ENCODE measurements at places on chromosomes 13 and 19. TPM values are rescaled to one million over a fixed set of nuclear protein-coding genes. Genes with fewer than 3 reads are reported as not detected.
A peak's percentile ranks its signal among the peaks of the same experiment; 100 is the strongest.

GRCh38 chr13:99434258-99434788 lies 66.9 kb upstream of the TM9SF2 start:
- DNase-seq: no peak

DNA sequence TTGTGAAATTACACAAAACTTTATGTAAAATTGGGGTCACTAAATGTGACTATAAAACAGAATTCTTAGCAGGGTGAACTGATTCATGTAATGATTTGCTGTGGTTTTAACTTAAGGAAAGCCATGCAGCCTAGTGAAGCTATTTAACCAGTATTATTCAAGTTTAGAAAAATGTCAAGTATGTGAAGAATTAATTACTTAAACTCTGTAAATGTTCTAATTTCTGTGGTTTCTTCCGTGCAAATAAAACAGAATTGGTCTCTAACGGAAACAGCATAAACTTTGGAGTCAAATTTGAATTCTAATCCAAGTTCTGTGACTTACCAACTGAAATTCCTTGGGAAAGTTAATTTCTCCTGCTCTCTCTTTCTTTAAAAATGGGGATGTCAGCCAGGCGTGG lies 13.3 kb downstream of the CDC16 start:
- DNase-seq: no peak

The FCER2 gene
- 191 TPM for total RNA-seq

GRCh38 chr13:20526664-20527063 lies 1.0 kb upstream of the CRYL1 start:
- no peak for DNase-seq

GRCh38 chr19:16627928-16628182 lies 149 bp downstream of the MED26 start:
- DNase-seq: no peak

DNA sequence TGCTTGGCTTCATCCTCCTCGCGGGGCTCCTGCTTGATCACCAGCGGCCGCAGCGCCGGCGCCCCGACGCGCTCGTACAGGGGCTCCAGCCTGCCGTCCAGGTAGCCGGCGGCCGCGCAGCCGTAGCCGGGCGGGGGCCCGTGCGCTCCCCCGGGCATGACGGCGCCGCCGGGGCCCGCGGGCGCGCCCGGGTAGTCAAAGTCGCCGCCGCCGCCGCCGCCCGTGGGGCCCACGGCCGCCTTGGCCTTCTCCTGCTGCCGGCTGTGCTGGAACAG lies 497 bp downstream of the CEBPA start:
- no peak for DNase-seq

DNA sequence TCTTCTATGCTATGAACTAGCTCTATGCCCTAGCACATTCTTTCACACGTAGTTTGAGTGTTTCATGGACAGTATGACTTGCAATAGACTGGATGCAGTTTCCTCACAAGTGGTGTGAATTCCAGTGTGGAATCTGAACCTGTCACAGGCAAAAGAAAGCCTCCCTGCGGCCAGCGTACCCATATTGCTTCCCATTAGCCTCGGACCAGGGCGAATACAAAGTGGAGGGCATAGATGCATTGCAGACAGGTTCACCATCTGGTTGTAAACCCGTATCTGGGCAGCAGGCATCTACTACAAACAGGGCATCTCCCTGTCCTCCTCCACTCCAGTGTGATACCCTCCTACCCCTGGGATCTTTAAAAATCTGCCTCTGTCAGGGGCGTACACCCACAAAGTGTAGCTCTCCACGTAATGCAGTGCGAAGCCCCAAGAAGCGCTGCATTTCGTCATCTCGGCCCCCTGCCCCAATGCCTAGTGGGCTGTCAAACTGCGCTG lies 1.4 kb upstream of the CIC start:
- no peak for DNase-seq

The C13orf42 gene
- total RNA-seq: not detected

The FGF9 gene
- total RNA-seq: 0.22 TPM

GRCh38 chr19:48351341-48351752 lies 12.4 kb downstream of the TMEM143 start:
- DNase-seq: peak; percentile 69

DNA sequence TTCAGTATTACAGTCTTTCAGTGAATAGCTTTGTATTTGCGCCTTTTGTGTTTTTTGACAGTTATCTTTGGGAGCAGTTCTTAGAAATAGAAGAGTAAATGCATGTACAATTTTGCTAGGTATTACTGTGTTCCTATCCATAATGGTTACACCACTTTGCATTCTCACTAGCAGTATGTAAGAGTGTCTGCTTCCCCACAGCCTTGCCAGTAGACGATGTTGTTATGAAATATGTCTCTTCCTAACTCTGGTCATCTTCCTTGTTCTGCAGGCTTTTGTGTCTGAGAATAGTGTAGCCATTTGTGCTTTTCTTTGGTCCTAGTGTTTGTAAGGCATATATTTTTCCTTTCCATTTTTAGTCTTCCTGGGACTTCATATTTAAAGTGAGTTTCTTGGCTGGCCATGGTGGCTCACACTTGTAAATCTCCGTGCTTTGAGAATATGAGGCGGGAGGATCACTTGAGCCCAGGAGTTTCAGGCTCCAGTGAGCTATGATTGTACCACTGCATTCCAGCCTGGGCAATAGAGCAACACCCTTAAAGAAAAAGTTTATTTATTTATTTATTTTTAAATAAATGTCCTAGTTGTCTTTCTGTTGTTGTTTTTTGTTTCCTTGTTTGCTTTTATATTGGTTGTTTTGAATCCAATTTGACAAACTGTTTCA lies 140.3 kb downstream of the PDS5B start:
- no peak for DNase-seq

DNA sequence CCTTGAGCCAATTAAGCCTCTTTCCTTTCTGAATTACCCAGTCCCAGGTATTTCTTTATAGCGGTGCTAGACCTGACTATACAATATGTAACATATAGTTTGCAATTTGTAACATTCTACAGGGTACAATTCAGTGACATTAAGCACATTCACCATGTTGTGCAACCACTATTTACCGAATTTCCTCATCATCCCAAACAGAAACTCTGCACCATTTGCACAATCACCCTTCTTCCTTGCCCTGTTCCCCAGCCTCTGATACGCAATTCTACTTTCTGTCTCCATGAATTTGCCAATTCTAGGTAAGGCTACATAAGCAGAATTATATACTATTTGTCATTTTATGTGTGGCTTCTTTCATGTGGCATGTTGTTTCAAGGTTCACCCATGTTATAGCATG lies 13.7 kb upstream of the SIGLEC10 start:
- no peak for DNase-seq

- DNase-seq: no peak
These were observed 18.6 kb downstream of the POP4 start for GRCh38 chr19:29624489-29625185.

The KIRREL2 gene
- not detected for total RNA-seq

The KLK3 gene
- not detected for total RNA-seq

- DNase-seq: no peak
These were observed 13.9 kb downstream of the TBC1D4 start for GRCh38 chr13:75468098-75468497.

DNA sequence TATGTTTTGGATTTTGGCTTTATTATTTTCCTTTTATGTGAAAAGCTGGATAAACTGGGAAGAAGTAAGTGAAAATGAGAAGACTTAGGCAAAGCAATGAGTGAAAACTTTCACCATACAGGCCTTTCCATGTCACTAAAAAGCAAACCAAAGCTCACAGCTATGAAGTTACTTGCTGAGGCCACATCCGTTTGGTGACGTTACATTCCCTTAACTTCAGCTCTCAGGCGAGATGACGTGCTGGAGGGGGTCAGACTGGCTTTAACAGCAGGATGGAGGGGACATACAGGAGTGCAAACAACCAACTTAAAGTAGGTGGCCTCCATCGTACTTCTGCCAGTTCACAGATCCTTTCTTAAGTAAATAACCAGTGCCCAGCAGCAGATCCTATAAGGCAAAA lies 522.3 kb downstream of the MYO16 start:
- DNase-seq: no peak

The DPF1 gene
- total RNA-seq: not detected

The SLC5A5 gene
- total RNA-seq: 0.09 TPM

DNA sequence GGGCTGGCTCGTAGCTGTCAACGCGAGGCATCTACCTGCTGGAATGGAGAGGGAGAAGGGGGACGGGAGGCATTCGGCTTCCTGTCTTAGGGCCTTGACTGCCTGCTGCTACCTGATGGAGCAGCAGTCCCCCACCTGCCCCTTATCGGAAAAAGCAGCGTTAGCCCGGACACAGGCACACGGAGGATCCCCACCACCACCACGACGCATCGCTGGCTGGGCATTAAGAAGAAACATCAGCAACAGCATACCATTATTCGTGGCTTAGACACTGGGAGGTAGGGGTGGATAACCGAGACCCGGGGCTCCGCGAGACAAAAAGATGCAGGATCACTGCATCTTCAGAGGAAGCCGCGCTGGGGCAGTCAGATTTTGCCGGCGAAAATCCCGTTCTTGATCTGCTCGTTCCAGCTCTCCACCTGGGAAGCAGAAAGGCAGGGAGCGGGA lies 1.1 kb downstream of the COX6B2 start:
- DNase-seq: no peak

- no peak for DNase-seq
These were observed 385.6 kb downstream of the IRS2 start for GRCh38 chr13:109400624-109401257.

DNA sequence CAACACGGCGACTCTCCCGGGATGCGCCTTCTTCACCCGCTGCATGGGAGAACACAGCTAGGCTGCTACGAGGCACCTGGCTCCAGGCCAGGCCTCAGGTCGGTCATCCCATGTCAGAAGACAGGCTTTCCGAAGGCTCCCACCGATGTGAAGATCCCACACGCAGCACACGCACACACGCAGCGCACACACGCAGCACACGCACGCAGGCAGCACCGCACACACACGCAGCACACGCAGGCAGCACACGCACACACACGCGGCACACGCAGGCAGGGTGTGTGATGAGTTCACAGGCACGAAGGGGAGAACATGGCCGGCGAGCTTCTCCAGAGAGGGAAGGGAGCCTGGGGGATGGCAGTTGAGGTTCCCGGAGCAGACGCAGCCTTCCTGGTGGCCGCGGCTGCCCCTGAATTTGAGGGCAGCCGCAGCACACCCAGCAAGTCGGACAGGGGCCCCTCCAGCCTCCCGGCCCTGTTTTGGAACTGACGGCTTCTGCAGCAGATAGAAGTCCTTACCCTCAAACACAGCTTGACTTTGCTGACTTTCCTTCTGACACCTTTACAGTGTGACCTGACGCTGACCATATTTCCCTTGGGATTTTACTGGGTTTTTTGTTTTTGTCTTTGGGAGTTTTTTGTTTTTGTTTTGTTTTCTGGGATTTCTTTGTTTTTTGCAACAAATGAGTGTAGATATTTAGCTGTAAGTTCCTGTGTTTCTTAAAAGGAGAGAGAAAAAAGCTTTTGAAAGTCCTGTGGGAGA lies 55.9 kb downstream of the RASA3 start:
- no peak for DNase-seq

- no peak for DNase-seq
These were observed 316.7 kb downstream of the DIAPH3 start for GRCh38 chr13:59846845-59847620.

DNA sequence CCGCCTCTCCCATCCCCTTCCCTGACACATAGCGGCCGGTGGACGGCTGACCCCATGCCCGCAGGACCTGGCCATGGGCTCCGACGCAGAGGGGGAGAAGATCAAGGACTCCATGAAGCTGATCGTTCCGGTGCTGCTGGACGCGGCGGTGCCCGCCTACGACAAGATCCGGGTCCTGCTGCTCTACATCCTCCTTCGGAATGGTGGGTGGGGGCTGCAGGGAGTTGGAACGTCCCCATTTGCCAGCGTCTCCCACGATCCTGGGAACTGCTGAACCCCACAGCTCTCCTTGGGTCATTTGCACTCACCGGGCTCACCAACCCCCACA lies 7.6 kb downstream of the STXBP2 start:
- DNase-seq: no peak

The ZNF99 gene
- total RNA-seq: 0.07 TPM

DNA sequence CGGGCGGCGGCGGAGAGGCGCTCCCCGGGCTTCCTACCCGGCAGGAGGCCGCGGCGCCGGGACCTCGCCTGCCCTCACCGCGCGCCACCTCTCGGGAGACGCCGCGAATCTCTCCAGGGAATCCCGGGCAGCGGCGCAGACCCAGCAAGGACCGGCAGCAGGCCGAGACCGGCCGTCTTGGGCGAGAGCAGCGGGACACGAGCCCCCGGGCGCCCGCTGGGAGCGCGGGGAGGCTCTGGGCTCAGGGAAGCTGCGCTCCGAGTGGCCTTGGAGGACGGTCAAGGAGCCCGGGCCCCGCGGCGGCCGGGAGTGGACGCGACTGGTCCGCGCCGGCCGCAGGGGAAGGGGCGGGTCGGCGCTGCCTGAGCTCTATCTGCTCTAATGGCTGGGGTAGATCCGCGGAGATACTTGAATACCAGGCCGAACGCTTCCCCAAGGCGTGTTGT lies 14.7 kb downstream of the CDX2 start:
- DNase-seq: peak; percentile 31

DNA sequence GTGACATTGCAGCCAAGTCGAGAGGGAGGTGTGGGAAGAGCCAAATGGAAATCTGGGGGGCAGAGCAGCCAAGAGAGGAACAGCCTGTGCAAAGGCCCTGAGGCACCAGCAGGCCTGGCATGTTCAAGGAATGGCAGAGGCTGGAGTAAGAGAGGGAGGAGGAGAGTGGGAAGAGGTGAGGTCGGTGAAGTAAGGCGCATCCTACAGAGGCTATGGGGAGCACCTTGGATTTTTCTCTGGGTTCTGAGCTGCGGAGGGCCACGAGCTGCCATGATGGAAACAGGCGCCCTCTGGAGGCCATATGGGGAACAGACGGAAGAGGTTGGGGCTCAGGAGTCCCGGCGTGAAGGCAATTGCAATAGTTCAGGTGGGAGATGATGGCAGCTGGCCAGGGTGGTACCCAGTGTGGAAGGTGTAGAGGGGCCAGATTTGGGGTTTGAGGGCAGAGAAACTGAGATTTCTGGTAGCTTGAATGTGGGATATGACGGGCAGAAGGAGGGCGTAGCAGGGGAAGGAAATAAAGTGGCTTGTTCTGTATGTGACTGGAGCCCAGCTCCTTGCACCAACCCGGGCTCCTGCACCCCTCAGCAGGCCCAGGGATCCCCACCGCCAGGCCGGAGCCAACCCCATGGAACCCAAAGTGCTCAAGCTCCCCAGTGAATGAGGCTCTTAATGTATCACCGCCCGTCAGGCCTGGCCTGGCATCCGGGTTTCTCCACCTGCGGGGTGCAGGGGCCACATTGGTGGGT lies 20.5 kb upstream of the STRN4 start:
- DNase-seq: peak; percentile 44

Data from activated B cell treated with CpG ODN at 0.5 μM for 24 hours (primary cell).